Fibroblast of mammary gland (primary cell): ENCODE measurements at places on chromosomes 3 and 15.

DNA sequence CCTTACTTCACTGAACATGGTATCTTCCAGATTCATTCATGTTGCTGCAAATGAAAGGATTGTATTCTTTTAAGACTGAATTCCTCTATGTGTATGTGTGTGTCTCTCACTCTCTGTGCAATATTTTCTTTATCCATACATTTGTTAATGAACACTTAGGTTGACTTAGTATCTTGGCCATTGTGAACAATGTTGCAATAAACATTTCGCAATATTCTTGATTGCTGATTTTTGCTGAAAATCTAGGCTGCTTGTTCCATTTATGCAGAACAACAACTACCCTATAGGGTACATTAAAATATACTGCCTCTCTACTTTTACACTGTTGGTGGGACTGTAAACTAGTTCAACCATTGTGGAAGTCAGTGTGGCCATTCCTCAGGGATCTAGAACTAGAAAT is 732.4 kb downstream of the CADM2 start:
- no peak for DNase-seq

DNA sequence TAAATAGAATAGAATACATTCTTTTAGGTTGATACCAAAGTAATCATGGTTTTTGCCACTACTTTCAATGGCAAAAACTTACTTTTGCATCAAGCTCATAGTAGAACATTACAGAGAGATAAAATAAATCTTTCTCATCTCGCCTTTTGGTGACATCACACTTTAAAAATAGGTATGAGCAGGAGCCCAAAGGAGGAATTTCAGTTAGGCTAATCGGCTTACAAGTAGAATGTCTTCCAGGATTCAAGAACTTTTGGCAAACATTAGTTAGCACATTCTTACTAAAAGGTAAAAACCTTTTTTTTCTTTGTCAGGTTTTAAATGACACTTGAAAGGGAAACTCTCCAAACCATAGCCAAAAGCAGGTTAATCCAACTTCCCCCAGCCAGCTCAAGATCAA is 59.7 kb upstream of the CMSS1 start:
- DNase-seq, result no peak

DNA sequence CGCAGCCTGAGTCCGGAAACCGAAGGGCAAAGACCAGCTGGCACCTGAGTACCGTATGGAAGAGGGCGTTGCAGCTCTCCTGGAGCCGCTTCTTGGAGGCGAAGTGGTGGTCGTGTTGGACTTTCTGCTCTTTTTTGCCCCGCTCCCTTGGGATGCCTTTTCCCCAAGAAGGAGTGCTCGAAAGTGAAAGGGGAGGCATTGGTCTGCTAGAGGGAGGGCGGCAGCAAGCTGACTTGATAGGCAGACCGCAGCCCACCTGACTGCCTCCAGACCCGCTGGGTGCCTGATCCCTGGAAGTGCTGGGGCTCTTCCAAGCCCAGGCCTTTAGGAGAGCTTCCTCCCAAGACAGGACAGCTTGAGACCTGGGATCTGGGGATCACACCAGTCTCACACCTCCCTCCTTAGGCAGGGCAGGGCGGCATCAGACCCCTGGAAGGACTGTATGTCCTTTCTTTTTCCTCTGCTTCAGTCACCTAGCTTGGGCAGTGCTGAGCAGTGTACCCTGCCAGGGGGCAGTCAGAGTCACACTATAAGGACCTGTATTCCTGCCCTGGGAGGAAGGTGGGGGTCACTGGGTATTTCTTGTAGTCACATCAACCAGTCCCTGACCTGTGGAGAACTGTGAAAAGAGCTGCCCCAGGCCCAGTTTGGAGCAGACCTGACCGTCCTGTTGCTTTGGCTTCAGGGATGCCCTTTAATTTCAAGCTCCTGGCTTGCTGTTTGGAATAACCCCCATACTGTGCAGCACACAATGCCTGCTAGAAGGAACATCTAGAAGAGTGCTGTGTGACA is 2.1 kb downstream of the ACVR2B start:
- peak; percentile 5 for DNase-seq

GRCh38 chr3:46681856-46682540 is 11.5 kb downstream of the ALS2CL start:
- no peak for DNase-seq

GRCh38 chr15:90481023-90481422 is 48.7 kb upstream of the CRTC3 start:
- DNase-seq, result no peak

DNA sequence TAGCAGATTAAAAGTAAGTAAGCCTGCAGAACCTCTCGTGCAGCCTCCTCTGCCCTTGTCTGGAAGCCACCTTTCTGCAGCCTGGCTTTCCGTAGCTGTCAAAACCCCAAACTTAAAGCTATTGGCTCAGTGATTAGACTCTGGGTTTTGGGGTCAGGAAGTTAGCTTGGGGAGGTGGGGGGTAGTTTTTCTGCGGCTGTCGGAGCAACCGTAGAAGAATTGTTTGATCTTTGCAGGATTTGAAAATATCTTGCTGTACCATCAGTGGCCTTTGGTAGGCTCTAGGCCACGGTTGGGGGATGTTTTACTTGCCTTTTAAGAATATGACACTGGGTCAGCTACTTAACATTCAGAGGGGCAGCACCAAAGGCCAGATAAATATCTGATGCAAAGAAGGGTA is 88.4 kb upstream of the RASGRP1 start:
- no peak for DNase-seq

DNA sequence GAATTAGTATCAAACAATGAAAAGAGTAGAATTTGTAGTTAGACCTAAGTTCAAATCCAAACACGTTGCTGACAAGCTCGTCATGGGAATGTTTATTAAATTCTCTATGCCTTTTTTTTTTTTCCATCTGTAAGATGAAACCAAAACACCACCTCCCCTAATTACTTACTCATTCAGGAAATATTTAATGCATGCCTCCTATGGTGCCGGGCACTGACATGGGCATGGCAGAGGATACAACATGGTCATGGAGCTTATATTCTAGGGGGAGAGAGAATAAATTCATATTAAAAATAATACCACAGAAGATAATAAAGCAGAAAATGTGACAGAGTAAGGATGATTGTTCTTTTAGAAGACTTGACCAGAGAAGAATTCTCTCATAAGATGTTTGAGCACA is 215.8 kb downstream of the RYR3 start:
- DNase-seq, result no peak

GRCh38 chr3:125072301-125072700 is 16.5 kb upstream of the HEG1 start:
- DNase-seq, result peak; percentile 41

GRCh38 chr3:132432639-132433038 is 15.3 kb downstream of the DNAJC13 start:
- peak; percentile 90 for DNase-seq

DNA sequence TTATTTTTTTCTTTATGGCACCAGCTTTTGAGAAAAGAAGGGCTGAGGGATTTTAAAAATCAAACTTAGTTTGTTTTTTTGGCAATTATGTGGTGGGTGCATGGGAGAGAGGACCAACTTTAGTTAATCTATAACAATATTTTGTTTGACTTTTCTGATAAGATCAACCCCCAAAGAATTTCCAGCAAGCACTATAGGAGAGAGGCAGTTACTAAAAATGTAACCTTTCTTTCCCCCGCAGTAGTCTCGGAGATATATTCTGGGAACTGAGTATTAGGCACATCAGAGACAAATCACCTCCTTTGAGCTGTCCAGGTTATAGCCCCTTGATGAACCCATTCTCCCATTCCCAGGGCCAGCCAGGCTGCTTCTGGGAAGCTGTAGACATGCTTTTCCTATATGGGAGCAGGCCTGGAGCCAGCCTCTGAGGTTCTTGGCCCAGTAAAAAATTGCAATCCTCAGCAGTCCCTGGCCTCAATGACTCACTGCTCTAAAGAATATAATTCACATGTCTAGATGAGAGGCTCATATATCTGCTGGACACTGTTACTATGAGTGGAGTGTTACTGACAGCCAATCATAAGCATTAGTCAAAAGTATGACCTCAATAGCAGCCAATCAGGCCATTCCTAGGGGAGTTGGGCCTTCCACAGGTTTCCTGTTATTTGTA is 138.3 kb upstream of the AGBL1 start:
- DNase-seq, result peak; percentile 1

DNA sequence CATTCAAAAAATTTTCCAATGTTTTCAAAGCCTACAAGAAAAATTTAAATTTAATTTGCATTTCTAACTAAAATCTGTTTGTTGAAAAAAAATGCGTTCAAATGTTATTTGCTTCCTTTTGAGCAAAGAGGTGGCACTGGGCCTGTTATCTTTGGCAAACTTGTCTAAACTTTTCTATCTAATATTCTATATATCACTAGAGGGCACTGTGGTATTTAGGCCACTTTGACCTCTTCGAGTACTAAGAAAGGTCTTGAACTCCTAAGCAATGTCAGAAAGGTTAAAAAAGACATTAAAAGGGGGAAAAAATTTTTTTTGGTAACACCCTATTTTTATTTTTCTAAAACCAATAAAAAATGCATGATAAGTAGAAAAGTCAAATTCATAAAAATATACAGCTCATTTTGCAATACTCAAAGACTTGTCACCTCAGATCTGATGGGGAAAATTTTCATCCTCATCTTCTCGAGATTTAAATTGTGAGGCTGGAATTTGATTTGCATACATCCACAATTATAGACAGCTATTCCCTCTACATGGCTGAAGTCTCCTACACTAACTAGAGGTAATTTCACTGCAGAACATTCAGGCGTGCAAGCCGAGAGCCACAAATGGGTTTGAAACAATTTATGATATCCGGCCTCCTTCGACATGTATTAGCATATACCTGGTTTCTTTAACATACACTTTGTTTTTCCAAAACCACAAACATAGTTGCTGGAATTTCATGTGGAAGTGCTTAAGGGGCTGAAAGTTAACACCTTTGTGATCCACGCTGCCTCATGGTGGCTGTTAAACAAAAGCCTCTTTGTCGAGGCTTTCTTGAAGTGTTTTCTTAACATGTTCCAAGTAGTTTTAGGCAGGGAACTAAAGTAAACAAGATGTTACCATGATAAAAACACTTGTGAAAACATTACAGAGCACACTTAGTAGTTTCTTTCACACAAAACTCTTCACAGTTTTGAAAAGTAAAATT is 576.4 kb downstream of the FOXP1 start:
- DNase-seq, result peak; percentile 52

GRCh38 chr3:184145111-184145524 is 10.0 kb downstream of the EIF2B5 start:
- peak; percentile 70 for DNase-seq

- no peak for DNase-seq
Measured at GRCh38 chr15:92079647-92080255, 226.2 kb downstream of the SLCO3A1 start.

DNA sequence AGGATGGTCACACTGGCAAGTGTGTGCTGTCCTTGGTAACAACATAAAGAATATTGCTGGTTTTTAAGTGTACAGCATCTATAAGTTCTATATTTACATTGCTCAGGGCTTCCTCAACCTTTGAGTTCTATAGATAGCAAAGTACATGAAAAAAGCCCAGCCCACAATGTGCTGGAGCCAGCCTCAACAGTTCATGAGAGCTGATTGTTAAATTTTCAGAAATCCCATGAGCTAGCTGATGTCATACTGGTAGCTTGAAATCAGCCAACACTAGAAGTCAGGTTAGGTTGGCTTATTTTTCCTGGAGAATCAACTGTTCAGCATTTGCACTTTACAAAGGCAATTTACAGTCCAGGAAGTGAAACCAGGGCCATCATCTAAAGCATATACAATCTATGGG is 102.8 kb downstream of the STRIT1 start:
- no peak for DNase-seq

DNA sequence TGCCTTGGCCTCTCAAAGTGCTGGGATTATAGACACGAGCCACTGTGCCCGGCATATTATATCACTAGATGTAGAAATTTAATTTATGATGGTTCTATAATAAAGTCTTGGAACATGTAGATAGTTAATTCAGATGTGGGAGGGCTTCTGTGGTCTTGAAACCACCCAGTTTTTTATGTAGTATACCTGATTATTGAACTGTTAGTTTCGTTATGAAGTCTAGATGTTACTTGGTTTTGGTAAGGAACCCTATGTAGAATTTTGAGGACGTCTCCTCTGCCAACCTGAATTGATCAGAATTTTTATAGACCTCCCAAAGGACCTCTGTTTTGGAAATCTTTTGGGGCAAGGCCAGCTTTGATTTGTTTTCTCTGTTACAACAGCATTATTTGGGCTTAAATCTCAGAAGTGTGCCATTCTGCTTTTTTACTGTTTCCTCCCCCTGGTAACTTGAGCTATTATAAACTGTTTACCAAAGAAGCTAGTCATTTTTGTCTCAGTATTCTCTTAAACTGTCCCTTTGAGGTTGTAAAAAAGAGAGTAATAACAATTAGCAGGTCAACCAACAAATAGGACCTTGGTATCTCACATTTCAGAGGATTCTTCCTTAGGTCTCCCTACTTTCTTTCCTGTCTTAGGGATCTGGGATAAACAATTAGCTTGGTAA is 20.8 kb downstream of the AKAP13 start:
- no peak for DNase-seq
